ENCODE measurements at places on chromosomes 3 and 15. TPM values are rescaled to one million over a fixed set of nuclear protein-coding genes. Genes with fewer than 3 reads are reported as not detected.
A peak's percentile ranks its signal among the peaks of the same experiment; 100 is the strongest.

The DUOX1 gene
- total RNA-seq, result 0.11 TPM

The CNTN3 gene
- not detected for total RNA-seq

The CALML4 gene
- 9.2 TPM for total RNA-seq

The SLC28A1 gene
- not detected for total RNA-seq

The GOLGA8S gene
- not detected for total RNA-seq

The RAD18 gene
- 47.8 TPM for total RNA-seq

The WDR49 gene
- total RNA-seq, result not detected

The B3GALNT1 gene
- total RNA-seq, result 1.1 TPM

The TF gene
- total RNA-seq, result 0.11 TPM

The ALDH1A2 gene
- not detected for total RNA-seq

GRCh38 chr3:19769694-19770093 lies 164.3 kb downstream of the EFHB start:
- H3K36me3 ChIP-seq, result no peaks in the 10 kb centered on the region
- H3K4me3 ChIP-seq, result no peak overlapping the region
- H3K4me1 ChIP-seq, result no peaks in the 10 kb centered on the region
- DNase-seq, result no peak
- H3K27ac ChIP-seq, result no peak overlapping the region

DNA sequence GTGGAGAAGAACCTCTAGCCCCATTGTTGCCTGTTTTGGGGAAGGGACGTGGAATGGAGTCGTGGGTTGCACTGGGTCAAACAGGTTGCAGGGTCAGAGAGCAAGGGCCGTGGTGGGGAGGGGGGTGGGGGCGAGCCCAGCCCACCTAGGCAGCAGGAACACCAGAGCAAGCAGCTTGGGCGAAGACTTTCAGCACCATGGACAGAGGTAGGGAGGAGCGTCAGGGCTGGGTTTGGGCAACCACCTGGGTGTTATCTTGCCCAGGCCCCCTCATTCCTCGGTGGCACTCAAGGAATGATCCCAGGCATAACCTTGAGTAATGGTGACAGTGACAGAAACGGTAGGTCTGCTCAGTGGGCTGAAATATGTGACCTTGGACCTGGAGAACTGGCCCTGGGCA lies 45.9 kb upstream of the TMEM115 start:
- H3K27ac ChIP-seq, result no peak overlapping the region
- no peaks in the 10 kb centered on the region for H3K36me3 ChIP-seq
- peak; percentile 61 for DNase-seq

DNA sequence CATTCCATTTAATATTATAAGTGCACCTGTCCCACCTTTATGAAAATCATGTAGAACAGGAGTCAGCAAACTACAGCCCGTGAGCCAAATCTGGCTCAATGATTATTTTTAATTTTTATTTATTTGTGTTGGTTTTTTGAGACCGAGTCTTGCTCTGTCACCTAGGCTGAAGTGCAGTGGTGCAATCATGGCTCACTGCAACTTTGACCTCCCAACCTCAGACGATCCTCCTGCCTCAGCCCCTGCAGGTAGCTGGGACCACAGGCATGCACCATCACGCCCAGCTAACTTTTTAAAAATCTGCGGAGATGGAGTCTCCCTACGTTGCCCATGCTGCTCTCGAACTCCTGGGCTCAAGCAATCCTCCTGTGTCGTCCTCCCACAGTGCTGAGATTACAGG lies 42.0 kb downstream of the MYO1E start:
- H3K27ac ChIP-seq, result no peak overlapping the region
- DNase-seq, result no peak
- H3K4me1 ChIP-seq, result no peaks in the 10 kb centered on the region
- no peak overlapping the region for H3K4me3 ChIP-seq
- H3K36me3 ChIP-seq, result no peaks in the 10 kb centered on the region
- peaks cover 2% of the 10 kb centered on the region for H3K27me3 ChIP-seq

GRCh38 chr3:143502081-143502480 lies 346.2 kb downstream of the SLC9A9 start:
- DNase-seq, result no peak
- H3K4me3 ChIP-seq, result no peak overlapping the region
- H3K27me3 ChIP-seq, result no peaks in the 10 kb centered on the region
- H3K4me1 ChIP-seq, result no peaks in the 10 kb centered on the region

DNA sequence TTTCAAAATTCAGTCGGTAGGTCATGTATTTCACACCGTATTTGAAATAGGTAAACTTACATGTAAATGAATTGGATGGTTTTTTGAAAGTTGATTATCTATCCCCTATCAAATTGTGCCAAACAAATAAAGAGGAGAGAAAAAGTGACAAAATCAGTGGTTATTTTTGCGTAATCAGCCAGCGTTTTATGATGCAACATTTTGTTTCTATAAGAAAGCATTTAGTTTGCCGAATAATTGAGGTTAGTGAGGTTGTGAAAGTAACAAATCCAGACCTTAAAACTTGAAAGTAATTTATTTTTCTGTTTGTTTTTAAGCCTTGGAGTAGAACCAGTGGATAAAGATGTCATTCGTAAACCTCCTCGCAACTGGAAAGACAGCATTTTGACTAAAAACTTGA lies 29.3 kb downstream of the ASTE1 start:
- H3K36me3 ChIP-seq, result peaks cover 21% of the 10 kb centered on the region
- H3K4me1 ChIP-seq, result no peaks in the 10 kb centered on the region
- no peaks in the 10 kb centered on the region for H3K27me3 ChIP-seq
- no peak overlapping the region for H3K27ac ChIP-seq
- DNase-seq, result no peak
- no peak overlapping the region for H3K4me3 ChIP-seq

DNA sequence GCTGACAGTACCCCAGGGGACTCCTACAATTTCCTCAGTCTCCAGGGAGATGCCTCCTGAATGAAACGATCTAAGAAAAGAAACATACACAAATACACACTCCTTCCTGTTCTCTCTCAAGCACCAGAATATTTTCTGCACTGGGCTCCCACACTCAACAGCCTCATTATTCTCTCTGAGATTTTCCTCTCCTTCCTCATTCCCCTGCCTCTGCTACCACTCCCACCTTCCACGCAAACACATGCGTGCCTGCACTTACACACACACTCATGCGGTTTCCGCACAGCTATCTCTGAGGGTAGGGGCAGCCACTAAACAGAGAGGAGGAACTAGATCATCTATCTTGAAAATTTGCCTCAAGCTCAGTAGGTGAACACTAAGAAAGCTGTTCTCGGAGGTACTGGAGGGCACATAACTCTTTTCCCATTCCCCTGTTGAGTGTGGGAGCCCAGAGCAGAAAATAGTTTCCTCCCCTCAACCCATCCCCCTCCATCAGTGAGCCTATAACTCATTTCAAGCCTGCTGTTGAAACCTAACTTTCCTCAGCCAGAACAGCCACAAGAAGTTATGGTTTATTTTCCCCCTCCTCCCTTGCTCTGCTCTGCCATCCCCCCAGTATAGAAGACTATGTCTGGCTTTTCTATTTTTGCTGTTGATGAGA lies 30.5 kb upstream of the TIPARP start:
- peaks cover 9% of the 10 kb centered on the region for H3K27me3 ChIP-seq
- peak overlapping the region; percentile 39 for H3K4me3 ChIP-seq
- peaks cover 13% of the 10 kb centered on the region for H3K4me1 ChIP-seq
- H3K27ac ChIP-seq, result peak overlapping the region; percentile 77
- peak; percentile 63 for DNase-seq

- peaks cover 11% of the 10 kb centered on the region for H3K27me3 ChIP-seq
- no peaks in the 10 kb centered on the region for H3K36me3 ChIP-seq
- DNase-seq, result no peak
- H3K4me3 ChIP-seq, result no peak overlapping the region
Measured at GRCh38 chr3:186383026-186383993, 21.3 kb upstream of the DGKG start.

- H3K36me3 ChIP-seq, result no peaks in the 10 kb centered on the region
- no peaks in the 10 kb centered on the region for H3K4me1 ChIP-seq
- no peak overlapping the region for H3K4me3 ChIP-seq
- no peak for DNase-seq
- no peak overlapping the region for H3K27ac ChIP-seq
Measured at GRCh38 chr3:77648214-77648613, 608.3 kb downstream of the ROBO2 start.

DNA sequence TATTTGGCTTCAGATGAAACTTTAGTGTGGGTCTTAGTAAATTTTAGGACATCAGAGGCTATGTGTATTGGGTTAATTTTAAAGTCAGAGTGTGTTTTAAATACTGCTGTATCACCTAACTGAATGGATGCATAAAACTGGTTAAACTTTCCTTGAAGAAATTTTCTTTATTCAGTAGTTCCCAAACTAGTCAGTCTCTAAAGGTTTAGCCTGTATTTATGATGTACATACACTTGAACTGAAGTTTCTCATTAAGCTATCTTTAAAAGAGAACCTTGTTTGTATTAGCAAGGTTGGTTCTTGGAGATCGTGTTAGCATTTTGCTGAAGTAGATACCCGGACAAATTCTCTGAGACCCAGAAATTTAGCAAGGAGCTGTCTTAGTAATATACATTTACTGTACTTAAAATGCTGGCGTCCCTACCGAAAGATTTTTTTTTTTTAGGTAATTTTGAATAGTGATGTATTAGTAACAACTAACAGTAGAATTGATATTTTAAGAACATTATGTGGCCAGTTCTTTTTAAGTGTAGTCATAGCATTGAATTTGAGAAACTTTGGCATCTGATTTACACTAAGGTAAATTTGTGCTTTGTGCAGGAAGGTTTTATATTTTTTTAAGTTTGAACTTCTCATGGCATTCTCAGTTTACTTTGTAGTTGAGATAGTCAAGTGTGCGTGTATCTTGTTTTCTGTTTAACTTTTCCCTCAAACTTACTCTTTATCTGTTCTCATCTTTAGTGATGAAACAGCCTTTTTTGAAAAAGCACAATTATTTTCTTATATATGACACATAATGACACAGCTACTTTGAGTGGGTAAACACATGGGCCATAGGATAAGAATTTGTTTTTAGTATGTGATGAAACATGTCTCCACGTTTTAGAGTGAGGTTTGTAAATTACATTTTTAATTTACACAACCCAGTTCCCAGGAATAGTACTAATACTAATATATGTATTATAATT lies 2.9 kb downstream of the DIPK2A start:
- H3K27ac ChIP-seq, result peak overlapping the region; percentile 31
- no peak for DNase-seq
- H3K27me3 ChIP-seq, result peaks cover 3% of the 10 kb centered on the region
- peak overlapping the region; percentile 96 for H3K4me3 ChIP-seq
- peaks cover 5% of the 10 kb centered on the region for H3K36me3 ChIP-seq
- H3K4me1 ChIP-seq, result peaks cover 40% of the 10 kb centered on the region

GRCh38 chr15:98147415-98147814 lies 186.9 kb downstream of the ARRDC4 start:
- no peak overlapping the region for H3K27ac ChIP-seq
- no peak overlapping the region for H3K4me3 ChIP-seq
- no peak for DNase-seq
- no peaks in the 10 kb centered on the region for H3K27me3 ChIP-seq

GRCh38 chr15:66496951-66497501 lies 536 bp downstream of the SNAPC5 start:
- DNase-seq, result no peak
- H3K36me3 ChIP-seq, result peaks cover 79% of the 10 kb centered on the region
- peaks cover 50% of the 10 kb centered on the region for H3K4me1 ChIP-seq
- peak overlapping the region; percentile 93 for H3K27ac ChIP-seq

GRCh38 chr3:119351581-119351980 lies 57.4 kb downstream of the ARHGAP31 start:
- H3K36me3 ChIP-seq, result no peaks in the 10 kb centered on the region
- no peak overlapping the region for H3K4me3 ChIP-seq
- H3K27ac ChIP-seq, result peak overlapping the region; percentile 32
- DNase-seq, result no peak

DNA sequence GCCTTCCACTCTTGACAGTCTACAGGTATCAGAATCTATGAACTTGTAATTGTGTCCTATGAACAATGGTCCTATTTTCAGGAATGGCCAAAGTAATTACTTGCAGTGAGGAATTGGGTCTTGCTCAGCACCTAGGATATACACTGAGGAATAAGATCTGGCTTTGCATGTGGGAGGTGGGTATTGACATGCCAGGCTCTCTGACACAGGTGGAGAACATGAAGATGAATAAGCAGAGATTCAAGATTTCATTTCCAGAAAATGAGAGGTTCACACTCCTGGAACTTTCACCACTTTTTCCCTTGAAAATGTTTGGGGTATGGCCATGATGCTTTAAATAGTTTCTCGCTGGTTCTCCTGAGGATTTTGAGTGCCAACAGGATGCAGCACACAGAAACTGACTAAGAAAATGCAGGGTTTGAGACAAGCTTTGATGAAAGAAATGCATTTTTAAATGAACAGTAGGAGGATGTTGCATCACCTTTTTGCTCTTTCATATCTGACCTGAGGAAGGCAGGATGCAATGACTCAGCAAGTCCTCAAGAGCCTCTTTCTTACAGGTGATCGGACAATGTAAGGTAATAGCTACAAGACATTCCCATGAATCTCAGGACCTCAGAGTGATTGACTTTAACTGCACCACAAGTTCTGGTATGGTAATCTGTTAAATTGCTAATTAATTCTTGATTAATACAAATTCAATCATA lies 3.7 kb downstream of the HRG start:
- peak; percentile 7 for DNase-seq
- H3K4me3 ChIP-seq, result no peak overlapping the region
- H3K36me3 ChIP-seq, result no peaks in the 10 kb centered on the region
- H3K27me3 ChIP-seq, result peaks cover 13% of the 10 kb centered on the region
- H3K4me1 ChIP-seq, result peaks cover 13% of the 10 kb centered on the region

GRCh38 chr15:76169018-76169417 lies 109.2 kb downstream of the TMEM266 start:
- H3K36me3 ChIP-seq, result no peaks in the 10 kb centered on the region
- no peak overlapping the region for H3K4me3 ChIP-seq
- H3K4me1 ChIP-seq, result no peaks in the 10 kb centered on the region

GRCh38 chr15:57649138-57649537 lies 57.4 kb upstream of the POLR2M start:
- H3K4me3 ChIP-seq, result no peak overlapping the region
- H3K27ac ChIP-seq, result no peak overlapping the region
- peaks cover 3% of the 10 kb centered on the region for H3K27me3 ChIP-seq
- peaks cover 2% of the 10 kb centered on the region for H3K4me1 ChIP-seq
- no peaks in the 10 kb centered on the region for H3K36me3 ChIP-seq
- no peak for DNase-seq

DNA sequence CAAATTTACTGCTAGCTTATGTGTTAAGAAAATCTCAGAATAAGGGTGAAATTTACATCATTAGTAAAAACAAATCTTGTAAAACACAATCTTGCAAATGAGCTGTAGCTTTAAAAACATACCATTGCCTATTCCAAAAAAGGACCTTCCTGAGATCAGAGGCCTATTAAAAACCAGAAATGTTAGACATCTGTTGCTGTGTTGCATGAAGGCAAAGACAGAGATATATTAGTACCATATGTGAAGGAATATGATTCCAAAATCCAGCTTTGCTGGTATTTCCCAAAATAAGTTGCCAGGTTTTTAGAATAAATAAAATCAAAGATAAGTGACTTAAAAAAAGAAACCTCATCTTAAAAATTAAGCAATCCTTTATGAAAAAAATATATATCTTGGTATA lies 504.1 kb upstream of the CDIN1 start:
- peaks cover 2% of the 10 kb centered on the region for H3K27me3 ChIP-seq
- no peak for DNase-seq
- H3K27ac ChIP-seq, result no peak overlapping the region

GRCh38 chr15:69595009-69595791 lies 142.6 kb downstream of the RPLP1 start:
- no peak overlapping the region for H3K27ac ChIP-seq
- DNase-seq, result no peak
- H3K4me3 ChIP-seq, result no peak overlapping the region
- peaks cover 8% of the 10 kb centered on the region for H3K4me1 ChIP-seq
- H3K36me3 ChIP-seq, result no peaks in the 10 kb centered on the region

All from activated CD4-positive, alpha-beta T cell treated with anti-CD3 and anti-CD28 coated beads for 36 hours (primary cell).